KBM-7 (cell line): ENCODE measurements at places on chromosomes 4 and X.
A peak's percentile ranks its signal among the peaks of the same experiment; 100 is the strongest.

DNA sequence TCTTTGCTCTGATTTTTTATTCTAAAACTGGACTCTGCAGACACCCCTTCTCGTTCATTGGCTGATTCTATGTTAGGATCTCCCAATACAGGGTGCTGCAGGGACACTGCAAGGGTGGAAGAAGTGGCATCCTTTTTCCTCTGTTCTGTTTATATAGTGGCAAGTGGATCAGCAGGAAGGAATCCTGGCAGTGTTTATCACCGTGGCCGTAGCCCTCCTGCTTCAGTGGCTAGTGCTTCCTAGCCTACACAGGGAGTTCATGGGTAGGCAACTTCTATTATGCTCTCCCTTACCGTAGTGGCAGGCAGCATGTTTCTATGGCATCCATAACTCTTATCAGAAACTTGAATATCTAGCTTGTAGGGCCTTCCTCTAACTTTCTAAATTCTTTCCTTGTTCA, 6.4 kb upstream of the AP1AR start:
- no peak for DNase-seq

DNA sequence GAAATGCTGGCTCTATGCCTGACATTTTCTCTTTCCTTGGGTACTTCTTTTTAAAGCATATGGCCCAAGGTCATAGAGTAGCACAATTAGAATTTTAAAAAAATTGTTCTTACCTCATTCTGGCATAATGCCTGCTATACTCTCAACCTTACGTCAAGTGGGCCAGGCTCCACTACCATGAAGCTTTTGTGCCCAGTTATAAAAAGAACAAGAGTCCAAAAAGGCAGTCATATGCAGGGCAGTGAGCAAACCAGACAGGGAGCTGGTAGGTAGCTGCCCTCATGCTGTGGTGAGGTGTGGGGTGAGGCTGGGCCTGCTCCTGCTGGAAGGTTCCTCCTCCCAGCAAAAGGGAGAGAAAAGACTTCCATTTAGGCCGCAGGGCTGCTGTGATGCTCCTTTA, 64.4 kb upstream of the UCP1 start:
- DNase-seq, result no peak

DNA sequence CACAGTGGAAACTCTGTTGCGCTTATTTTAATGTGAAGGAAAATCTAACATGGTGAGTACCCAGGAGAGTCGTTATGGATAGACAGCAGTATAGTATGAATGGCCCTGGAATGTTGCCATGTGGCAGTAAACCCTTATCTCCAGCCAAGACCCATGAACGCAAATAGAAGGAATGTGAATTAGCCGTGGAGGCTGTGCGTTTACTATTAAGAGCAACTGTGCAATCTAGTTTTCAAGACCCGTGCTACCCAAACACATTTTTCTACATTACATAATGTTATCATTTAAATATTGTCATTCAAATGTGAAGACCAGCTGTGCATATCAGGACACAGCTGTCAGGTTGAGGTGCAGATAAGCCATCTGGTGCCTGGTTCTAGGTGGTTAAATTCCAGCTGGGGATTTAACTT, 13.3 kb upstream of the AGA start:
- DNase-seq, result no peak

GRCh38 chrX:7062903-7063302, 84.6 kb upstream of the STS start:
- no peak for DNase-seq

DNA sequence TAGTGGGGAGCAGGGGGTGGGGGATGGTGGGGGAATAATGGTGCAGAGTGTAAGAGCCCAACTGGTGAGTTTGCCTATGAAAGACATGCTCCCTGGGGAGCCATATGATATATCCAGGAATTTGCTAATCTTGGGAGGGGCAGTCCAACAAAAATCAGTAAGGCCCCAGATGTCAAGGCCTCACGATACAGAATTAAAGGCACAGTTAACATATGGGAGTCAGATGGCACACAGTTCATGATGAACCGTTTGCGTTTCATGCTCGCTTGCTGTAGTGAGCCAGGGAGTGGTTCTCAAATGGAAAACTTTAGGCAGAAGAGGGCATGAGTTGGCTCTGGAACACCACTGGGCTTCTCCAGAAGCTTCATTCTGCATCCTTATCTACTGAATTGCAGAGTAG, 33.9 kb upstream of the VCX2 start:
- no peak for DNase-seq

GRCh38 chrX:48883729-48884128, 13.8 kb downstream of the TIMM17B start:
- no peak for DNase-seq

- no peak for DNase-seq
Measured at GRCh38 chr4:112130906-112131305, 14.3 kb upstream of the FAM241A start.

DNA sequence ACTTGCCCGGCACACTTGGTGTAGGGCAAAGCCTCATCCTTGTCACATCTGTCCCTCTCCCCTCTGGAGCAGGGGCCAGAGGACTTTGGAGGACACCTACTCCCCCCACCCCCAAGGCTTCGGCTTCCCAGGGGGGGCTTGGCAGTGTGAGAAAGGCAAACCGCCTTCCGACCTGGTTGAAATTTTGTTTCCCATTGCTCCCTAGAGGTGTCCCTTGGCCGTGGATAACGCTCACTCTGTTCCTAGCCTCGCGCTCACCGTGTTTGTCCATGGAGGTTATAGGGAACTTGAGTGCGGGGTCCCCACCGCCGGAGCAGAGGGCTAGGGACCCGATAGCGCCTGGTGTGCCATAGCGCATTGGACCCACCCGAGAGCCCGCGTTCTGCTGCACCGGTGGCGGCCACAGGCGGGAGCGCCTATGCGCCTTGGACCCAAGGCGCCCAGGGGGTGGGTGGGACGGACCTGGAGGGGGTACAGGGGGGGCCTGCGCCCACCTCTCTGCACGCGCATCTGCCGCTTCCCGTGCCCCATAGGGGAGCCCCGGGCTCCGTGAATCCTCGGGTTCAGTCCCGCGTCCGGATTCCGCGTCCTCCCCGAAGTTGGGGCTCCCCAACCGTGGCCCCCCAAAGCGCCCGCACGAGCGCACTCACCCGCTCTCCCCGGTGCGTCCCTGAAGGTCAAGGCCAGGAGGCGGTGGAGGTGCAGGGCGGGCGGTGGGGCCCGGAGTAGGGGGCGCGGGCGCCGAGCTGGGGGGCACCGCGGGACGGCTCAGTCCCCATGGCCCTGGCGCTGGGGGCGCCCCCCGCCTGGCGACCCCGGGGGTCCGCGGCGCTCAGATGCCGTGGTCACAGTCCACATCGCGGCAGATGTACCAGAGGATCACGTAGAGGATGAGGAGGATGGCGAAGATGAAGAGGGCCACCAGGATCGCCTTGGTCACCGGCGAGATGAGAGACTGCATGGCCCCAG, 82.7 kb upstream of the DHRSX start:
- no peak for DNase-seq

GRCh38 chr4:2296631-2297601, 35.0 kb upstream of the MXD4 start:
- no peak for DNase-seq

- peak; percentile 77 for DNase-seq
Measured at GRCh38 chr4:140095694-140096482, 58.1 kb downstream of the MAML3 start.

- no peak for DNase-seq
Measured at GRCh38 chr4:1241936-1242505, 6.9 kb downstream of the CTBP1 start.

DNA sequence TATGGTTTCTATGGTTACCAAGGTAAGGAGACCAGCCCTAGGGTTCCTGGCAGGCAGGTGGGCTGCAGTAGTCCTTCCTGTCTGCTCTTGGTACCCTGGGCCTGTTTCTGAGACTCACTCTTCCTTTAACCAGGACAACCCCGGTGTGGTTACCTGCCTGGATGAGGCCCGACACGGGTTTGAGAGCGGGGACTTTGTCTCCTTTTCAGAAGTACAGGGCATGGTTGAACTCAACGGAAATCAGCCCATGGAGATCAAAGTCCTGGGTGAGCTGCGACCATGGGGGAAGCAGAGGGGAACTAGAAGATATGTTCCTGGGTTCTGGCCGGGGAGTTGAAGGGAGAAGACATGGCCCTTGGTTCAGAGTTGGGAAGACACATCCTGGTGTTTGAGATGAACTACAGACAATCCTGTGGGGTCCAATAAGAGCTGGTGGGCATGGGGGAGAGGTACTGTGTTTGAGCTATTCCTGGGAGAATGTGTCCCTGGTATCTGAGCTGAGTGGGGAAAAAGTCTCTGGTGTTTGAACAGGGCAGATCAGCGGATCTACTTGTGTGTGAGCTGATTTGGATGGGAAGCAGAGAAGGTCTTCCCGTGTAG, 7.8 kb downstream of the UBA1 start:
- no peak for DNase-seq

DNA sequence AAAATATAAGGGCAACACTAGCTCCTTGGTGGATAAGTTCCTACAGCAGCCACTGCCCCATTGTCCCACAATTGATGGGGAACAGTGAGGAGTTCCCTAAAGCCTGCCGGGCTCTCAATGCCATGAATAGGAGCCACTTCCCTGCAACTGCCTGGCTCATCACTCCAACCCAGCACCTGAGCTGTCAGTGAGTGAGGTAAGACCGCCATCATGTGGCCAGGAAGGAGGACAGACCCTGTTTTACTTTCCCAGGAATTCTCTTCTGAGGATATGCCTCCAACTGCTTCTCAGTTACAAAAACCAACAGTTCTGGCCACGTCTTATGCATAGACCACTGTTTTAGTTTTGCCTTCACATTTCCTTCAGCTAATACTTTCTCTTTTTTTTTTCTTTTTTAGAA, 45.5 kb downstream of the SRPX start:
- DNase-seq, result peak; percentile 49

DNA sequence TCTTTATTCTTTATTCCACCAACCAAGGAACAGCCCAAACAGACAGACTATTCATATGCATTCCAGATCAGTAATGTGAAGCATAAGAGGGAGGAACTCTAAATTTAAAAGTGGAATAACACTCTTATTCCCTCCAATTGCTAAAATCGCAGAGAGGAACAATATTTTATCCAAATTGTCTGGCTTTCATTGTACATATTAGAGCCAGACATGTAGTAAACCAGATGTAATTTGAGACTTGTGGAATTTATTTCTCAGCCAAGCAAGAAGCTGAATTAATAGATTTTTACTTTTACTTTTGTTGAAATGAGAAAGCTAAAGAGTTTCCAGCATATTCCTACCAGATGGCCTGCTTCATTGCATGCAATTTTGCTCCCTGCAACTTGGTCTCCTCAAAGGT, 674.6 kb upstream of the SLIT2 start:
- no peak for DNase-seq

- DNase-seq, result no peak
Measured at GRCh38 chr4:1821679-1822567, 28.8 kb downstream of the FGFR3 start.

GRCh38 chr4:161714931-161715330, 448.9 kb downstream of the FSTL5 start:
- no peak for DNase-seq

DNA sequence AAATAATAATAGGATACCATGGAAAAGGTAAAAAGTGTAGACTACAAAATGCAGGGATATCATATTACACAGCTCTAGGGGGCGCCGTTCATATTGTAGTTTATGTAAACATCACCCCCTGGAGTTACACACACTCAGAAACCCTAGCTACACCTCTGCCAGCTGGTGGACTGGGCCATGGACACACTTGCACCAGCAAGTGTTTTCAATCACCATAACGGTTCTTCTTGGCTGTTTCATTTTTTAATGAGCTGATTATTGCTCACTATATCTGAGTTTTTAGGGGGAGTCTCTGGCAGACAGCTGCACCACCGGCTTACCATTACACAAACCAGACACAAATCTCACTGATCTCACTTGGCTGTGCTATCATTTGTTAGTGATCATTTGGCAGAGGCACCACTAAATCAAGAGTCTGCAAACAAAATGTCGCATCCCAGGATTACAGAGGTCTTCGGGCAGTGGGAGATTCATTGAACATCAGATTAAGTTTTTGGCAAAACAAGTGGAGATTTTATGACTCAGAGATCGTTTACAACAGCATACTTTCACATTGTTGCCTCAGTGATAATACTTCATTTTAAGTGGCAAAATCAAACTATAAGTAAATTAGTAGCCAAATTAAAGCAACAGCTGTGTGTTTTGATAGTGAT, 185.7 kb downstream of the UNC5C start:
- peak; percentile 4 for DNase-seq

DNA sequence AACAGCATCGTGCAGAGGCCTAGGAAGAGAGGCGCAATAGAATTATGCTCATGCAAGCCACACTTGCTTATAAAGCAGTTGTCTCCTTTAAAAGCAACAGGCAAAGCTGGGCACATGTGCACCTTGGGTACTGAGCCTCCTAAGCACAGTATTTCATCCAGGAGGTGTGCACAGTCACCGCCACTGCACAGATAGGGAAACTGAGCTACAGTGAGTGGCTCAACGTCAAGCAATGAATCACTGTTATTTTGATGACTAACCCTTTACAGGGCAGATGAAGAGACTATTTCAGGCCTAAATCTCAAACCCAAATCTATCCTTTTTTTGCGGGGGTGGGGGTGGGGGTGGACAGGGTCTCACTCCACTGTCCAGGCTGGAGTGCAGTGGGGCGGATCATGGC, 42.3 kb downstream of the BCOR start:
- no peak for DNase-seq

- DNase-seq, result no peak
Measured at GRCh38 chr4:61405307-61405706, 205.2 kb downstream of the ADGRL3 start.

- no peak for DNase-seq
Measured at GRCh38 chr4:179278647-179279046, 1836.4 kb upstream of the AGA start.

DNA sequence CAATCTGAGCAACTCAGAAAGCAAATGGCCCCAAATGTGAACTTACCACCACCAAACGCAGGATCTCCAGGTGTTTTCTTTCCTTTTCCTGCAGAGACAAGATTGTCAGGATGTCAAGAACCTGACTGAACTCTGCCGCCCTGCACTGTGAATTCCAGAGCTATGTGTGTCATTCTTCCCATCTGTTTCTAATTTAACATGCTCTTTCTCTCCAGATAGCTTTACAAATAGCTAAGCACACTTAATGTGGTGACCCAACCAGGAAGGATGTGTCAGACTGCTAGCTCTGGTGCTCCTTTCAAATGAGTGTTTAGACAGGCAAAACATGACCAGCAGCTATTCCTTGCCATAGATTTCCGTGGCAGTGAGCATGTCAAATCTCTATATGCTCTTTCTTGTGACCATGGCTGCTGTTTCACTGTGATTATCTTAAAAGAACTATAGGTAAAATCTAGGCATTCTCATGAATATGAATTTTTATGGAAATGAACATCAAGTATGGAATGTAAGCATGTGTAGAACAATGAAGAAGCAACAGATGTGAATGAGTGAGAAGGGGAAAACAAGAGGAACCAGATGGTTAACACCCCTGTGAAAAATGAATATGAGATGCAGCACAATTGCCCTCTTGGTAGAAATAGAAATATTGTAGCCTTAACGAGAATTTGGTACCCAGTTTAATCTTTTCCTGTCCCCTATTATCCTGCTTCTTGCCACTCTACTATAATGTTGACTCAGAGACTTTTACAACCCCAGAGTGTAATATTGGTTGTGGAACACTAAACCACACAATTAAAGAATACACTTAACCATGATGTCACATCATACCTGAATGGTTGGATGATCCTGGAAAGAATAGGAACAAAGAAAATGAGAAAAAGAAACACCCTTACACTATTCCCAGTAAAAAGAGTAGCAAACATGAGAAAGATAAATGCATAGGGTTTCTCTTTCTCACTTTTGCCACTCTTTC, 247.8 kb upstream of the DKK2 start:
- DNase-seq, result no peak
